Dermis microvascular lymphatic vessel endothelial cell (primary cell): ENCODE measurements at places on chromosomes 4 and X.

DNA sequence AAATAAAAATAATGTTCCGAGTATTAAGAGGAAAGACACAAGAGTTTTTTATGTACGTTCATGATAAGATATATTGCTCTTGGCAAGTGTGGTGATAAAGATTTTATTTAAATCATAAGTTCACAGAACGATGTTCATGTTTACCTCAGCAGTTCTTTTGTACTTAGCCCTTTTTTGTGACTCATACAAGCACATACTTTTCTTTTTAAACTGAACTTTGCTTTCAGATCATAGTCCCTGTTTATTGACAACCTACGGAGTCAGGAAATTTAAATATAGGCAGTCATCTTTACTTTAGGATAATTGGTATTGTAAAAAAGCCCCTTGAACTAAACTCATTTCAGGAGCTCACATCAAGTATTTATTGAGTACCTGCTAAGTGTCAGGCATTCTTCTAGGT lies 1.3 kb upstream of the CTSO start:
- DNase-seq = no peak

- DNase-seq = peak; percentile 96
Observed at GRCh38 chr4:140151699-140152012, 2.3 kb downstream of the MAML3 start.

GRCh38 chrX:4484266-4484665 lies 770.8 kb upstream of the PRKX start:
- no peak for DNase-seq

GRCh38 chrX:113390531-113390930 lies 549.9 kb upstream of the AMOT start:
- DNase-seq = no peak

DNA sequence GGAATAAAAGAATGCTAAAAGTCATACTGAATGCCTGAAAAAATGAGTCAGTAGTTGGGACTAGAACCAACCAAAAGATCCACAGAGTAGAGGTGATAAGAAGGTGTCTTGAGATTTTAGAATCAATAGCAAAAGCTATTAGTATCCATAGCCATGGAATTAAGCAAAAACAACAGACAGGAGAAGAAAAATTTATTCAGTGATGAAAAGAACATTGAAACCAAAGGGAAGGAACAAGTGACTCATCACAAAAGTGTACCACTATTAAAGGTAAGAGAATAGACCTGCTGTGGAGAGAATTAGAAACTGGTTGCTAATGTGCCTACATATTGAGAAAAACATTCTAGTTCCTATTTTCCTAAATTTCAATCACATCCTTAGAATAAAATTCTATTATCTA lies 182.0 kb upstream of the NEIL3 start:
- DNase-seq = no peak

DNA sequence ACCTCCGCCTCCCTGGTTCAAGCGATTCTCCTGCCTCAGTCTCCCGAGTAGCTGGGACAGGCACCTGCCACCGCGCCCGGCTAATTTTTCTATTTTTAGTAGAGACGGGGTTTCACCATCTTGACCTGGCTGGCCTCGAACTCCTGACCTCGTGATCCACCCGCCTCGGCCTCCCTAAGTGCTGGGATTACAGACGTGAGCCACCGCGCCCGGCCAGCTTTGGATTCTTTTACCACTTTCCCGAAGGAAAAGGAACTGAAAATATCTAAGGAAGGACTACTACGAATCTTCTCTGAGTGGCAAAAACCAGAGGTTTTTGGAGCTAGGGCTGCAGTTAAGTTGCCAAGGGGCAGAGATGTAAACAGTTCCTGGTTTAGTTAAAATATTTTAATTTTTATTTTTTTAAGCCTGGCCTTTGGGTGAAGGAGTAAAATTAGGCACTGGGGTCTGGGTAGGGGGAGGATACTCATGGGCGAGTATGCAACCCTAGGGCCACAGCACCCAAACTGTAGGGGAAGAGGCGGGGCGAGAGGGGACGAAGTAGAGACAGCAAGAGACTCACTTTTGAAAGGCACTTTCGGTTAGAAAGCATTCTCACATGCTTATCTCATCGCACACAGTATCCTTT lies 525 bp upstream of the CISD2 start:
- no peak for DNase-seq

DNA sequence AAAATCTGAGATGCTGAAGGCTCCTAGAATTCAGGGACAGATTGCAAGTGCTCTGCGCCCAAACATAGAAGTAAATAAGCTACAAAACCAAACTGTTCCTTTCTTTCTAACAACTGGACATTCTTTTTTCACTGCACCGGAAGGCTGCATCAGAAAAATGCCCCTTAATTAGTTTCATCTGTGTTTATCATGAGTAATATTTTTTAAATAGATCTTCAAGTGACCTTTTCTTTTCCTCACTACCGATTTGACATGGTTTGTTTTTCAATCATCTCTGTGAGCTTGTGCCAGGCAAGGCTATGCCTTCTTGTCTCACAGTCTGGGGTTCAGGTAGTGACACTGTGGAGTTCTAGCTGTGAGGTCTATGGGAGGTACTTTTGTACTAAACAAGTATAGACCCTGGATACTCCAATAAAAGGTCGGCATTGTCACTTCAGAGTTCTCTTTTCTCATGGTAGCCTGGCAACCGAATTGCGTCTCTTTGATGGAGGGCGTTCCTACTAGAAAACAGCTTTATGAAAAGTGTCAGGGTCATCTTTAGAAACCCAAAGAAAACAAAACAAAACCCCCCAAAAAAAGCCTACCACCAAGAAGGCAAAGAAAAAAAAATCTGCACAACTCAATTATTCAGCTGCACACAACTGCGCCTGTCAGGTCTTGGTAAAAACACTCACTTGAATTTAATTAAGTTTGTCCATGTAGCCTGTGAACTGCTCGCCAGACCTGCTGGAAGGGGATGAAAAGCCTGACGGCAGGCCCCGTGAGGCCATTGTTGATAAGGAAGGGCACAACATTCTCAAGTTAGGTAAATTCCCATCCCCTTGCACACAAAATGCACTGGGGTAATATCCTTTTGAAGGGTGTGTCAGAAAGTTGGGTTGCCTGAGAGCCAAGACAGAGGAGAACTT lies 22.8 kb upstream of the ADAMTS3 start:
- DNase-seq = no peak

DNA sequence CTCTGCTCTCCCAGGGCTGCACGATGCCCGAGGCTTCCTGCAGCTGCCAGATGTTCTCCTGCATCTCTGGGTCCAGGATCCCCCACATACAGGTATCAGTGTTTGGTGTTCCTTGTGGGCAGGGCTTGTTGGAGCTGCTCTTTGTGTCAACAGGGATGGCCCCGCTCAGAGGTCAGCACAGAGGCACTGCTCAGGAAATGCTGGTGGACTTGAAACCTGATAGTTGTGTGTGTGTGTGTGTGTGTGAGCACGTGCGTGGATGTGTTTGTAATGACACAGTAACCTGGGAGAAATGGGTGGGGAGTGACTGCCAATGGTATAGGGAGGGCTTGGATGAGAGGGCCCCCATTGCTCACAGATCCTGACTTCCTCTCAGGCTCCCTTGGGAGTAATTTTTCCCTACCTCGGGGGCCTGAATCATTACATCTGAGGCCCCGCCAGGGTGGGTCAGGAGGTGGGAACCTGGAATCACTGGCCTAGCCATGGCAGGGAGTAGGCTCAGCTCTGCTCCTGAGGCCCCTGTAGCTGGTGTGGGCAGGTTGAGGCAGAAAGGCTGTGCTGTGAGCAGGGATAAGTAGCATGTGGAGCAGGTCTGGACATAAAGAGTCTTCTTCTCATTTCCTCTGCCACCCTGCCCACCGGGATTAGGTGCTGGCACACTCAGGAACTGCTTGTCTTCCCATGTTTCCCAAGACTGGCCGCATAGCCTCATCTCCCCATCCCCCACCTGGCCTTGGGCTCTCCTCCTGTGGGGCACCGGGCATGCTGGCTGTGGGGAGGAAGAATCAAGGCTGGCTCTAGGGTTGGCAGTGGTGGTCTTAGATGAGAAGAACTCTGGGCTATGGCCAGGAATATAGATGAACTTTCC lies 2.5 kb upstream of the EFNB1 start:
- no peak for DNase-seq

- no peak for DNase-seq
Observed at GRCh38 chr4:171390626-171391025, 422.6 kb upstream of the GALNTL6 start.

DNA sequence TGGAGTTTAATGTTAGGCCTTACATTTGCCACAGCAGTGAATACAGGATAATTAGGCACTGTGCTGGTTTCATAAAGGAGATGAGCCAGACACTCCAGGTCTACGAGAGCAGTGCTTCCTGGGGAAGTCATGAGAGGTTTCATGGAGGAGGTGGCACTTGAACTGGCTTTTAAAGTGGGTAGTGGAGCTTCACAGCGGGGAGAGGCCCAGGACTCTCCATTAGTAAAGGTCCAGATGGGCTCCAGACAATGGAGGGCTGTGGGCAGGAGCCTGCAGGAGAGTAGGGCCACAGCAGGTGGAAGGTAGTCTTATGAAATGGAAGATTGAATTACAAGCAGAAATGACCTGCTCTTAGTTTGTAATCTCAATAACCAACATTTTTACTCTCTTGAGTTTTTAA lies 29.0 kb downstream of the CLDN22 start:
- DNase-seq = no peak

GRCh38 chrX:153900831-153901752 lies 3.4 kb upstream of the AVPR2 start:
- DNase-seq = no peak

DNA sequence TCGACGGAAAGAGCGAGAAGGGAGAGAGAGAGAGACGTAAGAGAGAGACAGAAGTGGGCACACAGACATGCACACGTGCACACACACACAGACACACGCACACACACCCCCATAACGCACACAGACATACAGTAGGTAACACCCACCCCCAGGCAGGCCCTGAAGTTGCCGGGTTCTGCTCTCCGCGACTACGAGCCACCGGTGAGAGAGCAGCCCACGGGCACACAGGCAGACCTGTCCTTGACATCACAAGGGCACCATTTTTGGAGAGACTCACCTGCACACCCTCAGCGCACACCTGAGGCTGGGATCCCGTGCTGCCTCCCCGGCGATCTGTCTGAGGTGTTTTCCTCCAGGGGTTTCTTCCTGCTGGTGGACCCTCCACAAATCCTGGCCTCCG lies 1171.0 kb upstream of the PCDH10 start:
- no peak for DNase-seq

DNA sequence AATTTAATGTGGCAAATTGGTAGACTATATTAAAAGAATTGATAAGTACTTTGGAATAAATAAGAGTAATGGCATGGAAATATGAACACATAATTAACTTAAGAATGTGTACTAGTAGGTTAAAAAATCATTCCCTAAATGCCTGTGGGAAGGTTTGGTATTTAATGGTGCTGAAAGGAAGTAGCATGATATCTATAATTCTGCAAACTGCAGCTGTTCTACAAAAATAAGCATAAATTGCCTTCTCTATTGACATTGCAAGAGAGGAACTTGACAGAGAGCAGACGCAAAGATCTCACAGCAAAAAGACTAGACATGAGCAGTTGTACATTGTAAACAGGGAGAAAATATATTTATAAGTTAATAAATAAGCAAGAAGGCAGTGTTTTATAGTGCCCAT lies 752.5 kb upstream of the PCDH10 start:
- DNase-seq = no peak

DNA sequence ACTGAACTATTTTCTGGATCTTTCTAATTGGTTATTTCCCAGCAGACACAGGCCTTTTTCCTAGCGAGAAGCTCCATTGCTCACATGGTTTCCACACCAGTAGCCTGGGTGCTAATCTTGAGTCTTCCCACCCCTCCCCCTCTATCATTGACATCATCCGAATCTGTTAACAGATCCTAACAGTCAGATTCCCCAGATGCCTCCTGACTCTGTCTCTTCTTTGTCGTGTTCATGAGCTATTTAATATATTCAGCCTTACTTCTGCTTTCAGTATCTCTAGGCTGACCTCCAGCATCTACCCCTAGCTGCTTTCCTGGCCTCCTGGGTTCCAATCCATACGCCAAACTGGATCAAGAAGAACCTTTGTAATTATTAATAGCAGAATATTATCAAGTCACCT lies 85.0 kb downstream of the CLNK start:
- DNase-seq = no peak

GRCh38 chr4:77003400-77003799 lies 53.8 kb downstream of the SEPTIN11 start:
- no peak for DNase-seq

DNA sequence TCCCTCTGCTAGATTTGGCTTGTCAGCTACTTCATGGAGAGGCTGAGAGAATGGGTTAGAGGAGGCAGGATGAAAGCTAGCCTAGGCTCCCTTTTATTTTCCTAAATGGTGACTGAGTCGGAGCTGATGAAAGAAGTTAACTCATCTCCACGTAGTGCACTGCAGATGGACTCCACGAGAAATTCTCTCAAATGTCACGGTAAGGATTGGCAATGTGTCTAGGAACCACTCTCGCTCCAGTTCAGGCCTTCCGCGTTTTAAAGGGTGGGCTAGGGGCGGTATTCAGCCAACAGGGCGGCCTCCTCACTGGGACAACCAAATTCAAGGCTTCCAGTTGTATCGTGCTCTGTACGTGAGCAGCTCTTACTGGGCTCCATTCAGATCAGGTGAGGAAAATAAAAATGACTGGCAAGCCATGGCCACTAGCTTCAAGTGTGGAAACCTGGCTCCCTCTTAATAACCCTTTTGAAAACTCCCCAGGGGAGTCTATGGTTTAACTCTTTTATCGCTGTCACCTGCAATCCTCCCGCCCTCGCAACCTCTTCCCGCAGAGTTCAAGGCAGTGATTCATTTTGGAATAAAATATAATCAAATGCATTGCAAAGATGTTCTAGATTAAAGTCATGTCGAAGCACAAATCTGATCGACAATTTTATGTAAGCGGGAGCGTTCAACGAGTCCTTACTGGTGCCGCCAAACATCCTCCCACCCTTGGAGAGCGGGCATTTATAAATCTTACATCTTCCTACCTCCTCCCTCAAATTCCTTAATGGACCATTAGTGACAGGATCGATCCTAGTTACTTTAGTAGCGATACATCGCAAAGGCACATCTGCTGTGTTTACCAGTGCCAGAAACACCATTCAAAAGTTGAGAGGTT lies 1.2 kb downstream of the SPOCK3 start:
- no peak for DNase-seq

DNA sequence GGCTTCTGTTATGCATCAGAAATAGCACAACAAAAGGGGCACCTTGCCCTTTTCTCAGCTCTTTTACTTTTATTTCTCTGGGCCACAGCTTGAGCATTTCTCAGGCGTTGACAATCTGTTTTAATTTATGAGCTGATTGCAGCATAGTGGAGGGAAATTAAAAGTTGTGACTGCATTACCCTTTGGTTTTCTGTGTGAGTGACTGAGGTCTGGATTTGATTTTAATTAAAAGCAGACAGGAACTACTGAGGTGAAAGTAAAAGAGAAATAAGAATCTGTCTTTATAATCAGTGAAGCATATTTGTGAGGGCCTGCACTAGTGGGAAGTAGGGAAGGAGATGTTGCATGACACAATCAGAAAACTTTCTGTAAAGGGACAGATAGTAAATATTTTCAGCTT lies 43.4 kb upstream of the GEMIN8 start:
- no peak for DNase-seq

DNA sequence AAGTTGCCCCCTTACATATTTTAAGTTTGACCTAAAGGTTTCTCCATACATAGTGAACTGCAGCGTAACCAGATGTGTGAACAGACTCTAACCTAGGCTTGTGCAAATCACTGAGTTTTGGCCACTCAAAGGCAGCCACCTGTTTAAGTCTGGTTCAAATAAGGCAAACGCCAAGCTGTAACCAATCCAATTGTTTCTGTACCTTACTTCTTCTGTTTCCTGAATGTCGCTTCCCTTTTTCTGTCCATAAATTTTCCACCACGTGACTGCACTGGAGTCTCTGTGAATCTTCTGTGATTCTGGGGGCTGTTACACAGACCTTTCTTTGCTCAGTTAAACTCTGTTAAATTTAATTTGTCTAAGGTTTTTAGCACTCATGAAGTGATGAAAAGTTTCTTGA lies 618.8 kb downstream of the GLUD2 start:
- DNase-seq = no peak
